ENCODE measurements at places on chromosomes 7 and 10.

DNA sequence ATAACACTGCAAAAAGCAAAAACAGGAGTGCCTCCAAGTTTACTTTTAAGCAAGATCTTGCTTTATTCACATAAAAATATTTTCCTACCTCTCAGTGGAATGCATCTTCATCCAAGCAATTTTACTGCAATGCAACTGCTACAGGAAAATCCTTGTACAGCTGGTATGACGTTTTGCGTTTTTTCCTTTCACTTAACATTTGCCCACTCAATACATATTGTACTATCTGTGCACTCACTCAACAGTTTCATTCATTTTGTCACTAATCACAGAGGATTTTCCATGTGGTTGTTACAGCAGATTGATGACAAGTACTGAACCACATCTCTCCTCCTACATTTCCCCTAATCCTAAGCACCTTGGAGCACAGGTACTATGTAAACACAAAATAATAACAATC is 222.0 kb upstream of the IMMP2L start:
- no peak overlapping the region for H3K4me3 ChIP-seq
- H3K4me1 ChIP-seq = no peaks in the 10 kb centered on the region

DNA sequence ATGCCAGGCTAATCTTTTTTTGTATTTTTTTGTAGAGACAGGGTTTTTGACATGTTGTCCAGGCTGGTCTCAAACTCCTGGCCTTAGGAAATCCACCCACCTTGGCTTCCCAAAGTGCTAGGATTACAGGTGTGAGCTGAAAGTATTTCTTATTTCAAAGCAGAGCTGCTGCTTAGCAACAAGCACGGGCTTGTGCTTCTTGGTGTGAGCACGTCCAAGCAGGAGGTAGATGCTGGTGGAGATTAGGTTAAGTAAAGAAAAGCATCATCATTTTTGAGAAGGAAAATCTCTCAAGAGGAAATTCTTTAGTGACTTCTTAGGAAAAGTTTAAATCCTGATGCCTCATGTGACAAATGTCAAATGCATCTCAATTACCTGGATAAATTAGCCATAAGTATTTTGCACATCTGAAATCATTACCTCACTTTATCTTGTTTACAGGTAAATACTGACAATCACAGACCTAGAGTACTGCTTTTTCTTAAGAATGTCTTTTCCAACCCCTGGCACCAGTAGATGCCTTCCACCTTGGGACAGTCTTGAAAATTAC is 431.8 kb upstream of the FZD8 start:
- H3K27me3 ChIP-seq = no peaks in the 10 kb centered on the region
- no peaks in the 10 kb centered on the region for H3K4me1 ChIP-seq
- H3K27ac ChIP-seq = no peak overlapping the region

GRCh38 chr7:111370002-111370401 is 192.3 kb downstream of the IMMP2L start:
- no peak overlapping the region for H3K27ac ChIP-seq
- H3K27me3 ChIP-seq = no peaks in the 10 kb centered on the region
- H3K4me1 ChIP-seq = no peaks in the 10 kb centered on the region

DNA sequence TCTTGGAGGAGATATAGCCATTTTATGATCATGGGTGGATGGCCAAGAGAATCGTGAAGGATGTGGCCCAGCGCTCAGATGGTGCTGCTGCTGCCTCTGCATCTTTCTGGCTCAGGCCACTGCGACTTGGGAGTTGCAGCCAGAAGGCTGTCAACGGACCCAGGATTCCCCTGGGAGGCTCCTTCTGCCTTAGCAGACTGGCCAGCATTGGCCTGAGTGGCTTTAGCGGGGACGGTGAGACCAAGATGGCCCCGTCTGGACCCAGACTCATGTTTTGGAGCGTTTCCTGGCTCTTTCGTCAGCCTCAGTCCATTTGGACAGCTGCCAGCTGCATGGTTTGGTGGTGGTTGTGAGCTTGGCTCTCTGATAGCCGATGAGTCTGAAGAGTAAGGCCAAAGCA is 97.2 kb downstream of the GALNT17 start:
- no peaks in the 10 kb centered on the region for H3K27me3 ChIP-seq
- no peak for DNase-seq
- H3K4me1 ChIP-seq = no peaks in the 10 kb centered on the region

- DNase-seq = no peak
- no peak overlapping the region for H3K4me3 ChIP-seq
- no peaks in the 10 kb centered on the region for H3K4me1 ChIP-seq
- no peaks in the 10 kb centered on the region for H3K27me3 ChIP-seq
- H3K27ac ChIP-seq = no peak overlapping the region
- no peaks in the 10 kb centered on the region for H3K36me3 ChIP-seq
Observed at GRCh38 chr10:71873582-71874211, 22.6 kb upstream of the PSAP start.

DNA sequence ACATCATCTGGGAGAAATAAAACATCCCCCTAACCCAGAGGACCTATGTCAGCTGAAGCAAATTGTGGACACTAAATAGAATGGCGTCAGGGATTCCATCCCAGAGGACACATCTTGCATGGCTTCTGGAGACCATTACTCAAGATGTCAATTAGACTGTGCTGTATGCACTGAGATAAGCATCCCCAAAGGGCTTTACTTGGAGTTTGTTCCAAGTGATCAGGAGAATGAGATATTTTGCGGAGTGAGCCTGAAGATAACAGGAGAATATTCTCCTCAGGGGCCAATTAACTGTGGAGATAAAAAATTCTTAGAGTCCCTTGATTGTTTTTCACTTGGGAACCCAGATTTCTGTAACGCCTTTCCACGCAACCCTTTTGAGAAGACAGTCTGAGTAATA is 4.5 kb upstream of the OR2AE1 start:
- no peak for DNase-seq
- H3K27ac ChIP-seq = no peak overlapping the region
- no peaks in the 10 kb centered on the region for H3K4me1 ChIP-seq
- H3K36me3 ChIP-seq = no peaks in the 10 kb centered on the region
- H3K4me3 ChIP-seq = no peak overlapping the region

DNA sequence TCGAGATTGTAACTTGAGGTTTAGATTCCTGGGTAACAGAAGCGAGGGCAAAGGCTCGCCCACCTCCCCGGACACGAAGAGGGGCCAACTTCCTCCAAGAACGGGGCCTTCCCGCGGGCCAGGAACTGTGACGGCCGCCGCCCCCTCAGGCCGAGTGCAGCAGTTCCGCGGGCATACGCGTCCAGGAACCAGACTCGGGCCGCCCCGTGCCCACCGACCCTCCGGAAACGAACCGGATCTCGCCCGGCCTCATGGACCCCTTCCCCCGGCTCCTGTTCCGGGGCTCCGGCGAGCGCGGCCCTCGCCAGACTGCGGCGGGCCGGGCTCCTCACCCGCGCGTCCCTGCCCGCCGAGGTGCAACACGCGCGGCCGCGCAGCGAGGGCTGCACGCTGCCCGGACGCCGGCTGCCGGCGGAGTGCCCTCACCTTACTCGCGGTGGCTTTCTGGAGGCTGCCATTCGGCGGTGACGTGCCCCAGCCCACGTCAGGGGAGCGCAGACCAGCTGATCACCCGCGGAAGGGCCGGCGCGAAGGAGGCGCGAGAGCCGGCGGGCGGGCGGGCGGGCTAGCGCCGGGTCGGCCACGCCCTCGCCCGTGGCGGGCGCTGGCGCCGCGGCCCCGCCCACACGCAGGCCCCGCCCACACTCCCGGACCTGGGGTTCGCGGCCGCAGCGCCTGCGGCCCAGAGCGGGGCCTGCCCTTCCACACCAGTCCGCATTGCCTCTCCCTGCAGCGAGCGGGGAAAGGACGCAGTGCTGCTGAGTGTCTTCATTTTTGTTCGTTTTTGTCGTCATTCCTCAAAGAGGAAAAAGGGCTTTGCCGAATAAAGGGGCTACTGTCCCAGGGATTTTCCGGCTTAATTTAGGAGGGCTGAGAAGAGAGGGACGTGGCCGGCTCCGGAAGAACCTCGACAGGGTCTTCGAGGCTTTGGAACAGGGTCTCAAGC is at the start of gene XPNPEP1:
XPNPEP1 (minus strand) TSS at position 536 of the 946 bp plus-strand sequence; CDS start at position 458, 78 bp downstream.
- peaks cover 30% of the 10 kb centered on the region for H3K4me1 ChIP-seq
- peak within 1 kb of the TSS; percentile 67 for H3K4me3 ChIP-seq
- no peaks in the 10 kb centered on the region for H3K36me3 ChIP-seq

GRCh38 chr7:106247841-106248240 is 36.9 kb downstream of the NAMPT start:
- no peaks in the 10 kb centered on the region for H3K4me1 ChIP-seq
- no peaks in the 10 kb centered on the region for H3K27me3 ChIP-seq
- DNase-seq = no peak
- H3K27ac ChIP-seq = no peak overlapping the region

- H3K4me1 ChIP-seq = no peaks in the 10 kb centered on the region
- H3K4me3 ChIP-seq = no peak overlapping the region
- DNase-seq = no peak
- no peaks in the 10 kb centered on the region for H3K36me3 ChIP-seq
- no peaks in the 10 kb centered on the region for H3K27me3 ChIP-seq
Observed at GRCh38 chr7:11533229-11533820, 298.7 kb downstream of the THSD7A start.

GRCh38 chr7:75623390-75624133 is 115.2 kb downstream of the HIP1 start:
- no peak overlapping the region for H3K27ac ChIP-seq
- DNase-seq = no peak
- no peaks in the 10 kb centered on the region for H3K27me3 ChIP-seq
- peaks cover 3% of the 10 kb centered on the region for H3K4me1 ChIP-seq

GRCh38 chr10:30415593-30415992 is 18.4 kb upstream of the MAP3K8 start:
- H3K4me3 ChIP-seq = no peak overlapping the region
- DNase-seq = no peak
- H3K4me1 ChIP-seq = peaks cover 9% of the 10 kb centered on the region
- no peaks in the 10 kb centered on the region for H3K36me3 ChIP-seq
- no peak overlapping the region for H3K27ac ChIP-seq

Data from naive thymus-derived CD4-positive, alpha-beta T cell (primary cell).